ENCODE measurements at places on chromosomes 6 and 20.

DNA sequence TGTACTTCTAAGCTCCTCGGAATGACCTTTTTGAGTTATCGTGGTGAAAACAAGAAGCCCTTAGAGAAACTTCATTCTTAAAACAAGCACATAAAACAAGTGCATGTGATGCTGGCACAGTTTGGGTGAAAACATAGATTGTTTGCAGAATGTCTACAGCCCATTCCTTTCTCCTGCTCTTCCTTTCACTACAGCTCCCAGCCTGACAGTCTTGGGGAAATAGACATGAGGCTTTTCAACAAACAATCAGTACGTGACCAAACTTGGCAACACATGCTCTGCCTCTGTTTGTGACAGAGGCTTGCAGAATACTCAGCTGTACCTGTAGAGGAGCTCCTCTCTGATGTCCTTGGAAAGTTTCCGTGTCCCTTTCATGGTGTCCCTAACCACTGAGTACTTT is 321.6 kb downstream of the ZFAND3 start:
- no peak for DNase-seq

- no peak for DNase-seq
Observed at GRCh38 chr6:30613251-30614043, 3.6 kb downstream of the PPP1R10 start.

DNA sequence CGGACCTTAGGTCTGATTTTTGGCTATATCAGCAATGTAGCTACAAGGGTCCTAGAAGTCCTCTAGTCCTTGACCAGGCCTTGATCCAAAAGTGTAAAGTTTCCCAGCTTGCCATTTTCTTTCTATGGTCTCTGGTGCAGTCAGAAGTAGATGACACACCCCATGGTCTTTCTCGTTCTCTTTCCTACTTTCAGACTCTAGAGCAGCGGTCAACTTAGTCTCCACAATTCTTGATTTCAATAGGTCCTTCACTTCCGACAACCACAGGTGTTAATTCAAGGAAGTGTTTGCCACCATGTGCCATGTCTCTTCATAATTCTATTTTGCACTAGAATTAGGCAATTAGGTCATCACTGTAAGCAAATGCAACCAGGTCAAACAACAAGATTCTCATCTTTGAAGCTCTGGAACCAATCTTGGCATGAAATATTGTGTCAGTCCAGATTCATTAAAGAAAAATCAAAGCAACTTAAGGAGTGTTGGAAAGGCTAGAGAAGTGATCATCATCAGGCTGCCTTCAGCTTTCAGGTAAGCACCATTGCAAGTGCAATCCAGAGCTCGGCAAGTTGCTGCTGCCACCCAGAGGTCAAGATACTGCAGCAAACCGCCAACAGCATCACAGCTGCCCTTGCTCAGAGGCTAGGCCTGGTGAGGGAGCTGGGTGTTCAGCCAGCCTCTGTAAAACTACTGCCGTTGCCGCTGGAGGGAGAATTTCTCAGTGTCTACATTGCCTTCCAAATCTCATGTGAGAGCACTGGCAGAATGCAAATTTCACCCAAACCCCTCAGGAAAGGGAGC is 5.6 kb upstream of the SYNE1 start:
- peak; percentile 66 for DNase-seq

DNA sequence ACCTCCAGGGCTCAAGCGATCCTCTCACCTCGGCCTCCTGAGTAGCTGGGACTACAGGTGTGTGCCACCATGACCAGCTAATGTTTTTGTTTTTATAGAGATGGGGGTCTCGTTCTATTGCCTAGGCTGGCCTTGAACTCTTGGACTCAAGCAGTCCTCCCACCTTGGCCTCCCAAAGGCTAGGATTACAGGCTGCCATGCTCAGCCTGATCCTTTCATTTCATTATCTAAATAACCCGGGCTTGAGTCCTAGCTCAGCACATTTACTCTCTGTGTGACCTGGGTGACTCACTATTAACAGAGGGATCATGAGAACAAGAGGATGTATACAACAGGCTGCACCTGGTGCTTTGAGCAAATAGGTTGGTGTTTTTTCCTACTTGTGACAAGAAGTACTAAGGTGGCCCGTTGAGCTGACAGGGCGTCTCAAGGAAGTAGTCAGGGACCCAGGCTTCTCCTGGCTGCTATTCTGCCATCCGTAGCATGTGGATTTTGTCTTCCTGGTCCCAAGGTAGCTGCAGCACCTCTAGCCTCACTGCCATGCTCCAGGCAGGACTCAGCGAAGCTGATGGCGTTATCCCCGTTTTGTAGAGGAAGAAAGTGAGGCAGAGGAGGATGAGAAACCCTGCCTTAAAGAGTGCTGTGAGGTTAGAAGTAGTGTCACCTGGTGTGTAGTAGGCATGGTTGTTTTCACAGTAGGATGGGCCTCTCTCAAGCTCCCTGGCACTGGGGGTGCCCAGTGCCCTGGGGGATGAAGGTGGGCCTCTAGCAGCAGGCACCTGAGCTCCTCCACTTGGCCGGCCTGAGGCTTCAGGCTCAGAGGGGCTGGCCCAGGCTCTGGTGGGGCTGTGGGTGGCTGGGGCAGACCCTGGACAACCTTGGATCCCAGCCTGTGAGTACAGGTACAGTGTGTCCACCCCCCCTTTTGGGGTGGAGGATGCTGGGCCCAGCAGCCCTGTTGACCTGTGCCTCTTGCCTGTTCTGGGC is 62.4 kb downstream of the ADNP start:
- DNase-seq, result no peak

GRCh38 chr6:124714728-124715127 is 247.5 kb upstream of the RNF217 start:
- no peak for DNase-seq

GRCh38 chr20:12372557-12372956 is 454.9 kb downstream of the BTBD3 start:
- DNase-seq, result peak; percentile 97

DNA sequence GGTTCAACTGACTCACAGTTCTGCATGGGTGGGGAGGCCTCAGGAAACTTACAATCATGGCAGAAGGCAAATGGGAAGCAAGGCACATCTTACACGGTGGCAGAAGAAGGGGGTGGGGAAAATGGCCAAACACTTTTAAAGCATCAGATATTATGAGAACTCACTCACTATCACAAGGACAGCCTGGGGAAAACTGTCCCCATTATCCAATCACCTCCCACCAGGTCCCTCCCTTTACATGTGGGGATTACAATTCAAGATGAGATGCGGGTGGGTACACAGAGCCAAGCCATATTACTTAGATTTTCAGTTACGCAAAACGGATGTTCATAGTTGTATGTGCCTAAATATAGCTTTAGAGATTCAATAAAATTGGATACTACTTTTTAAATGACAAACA is 25.6 kb downstream of the CYP39A1 start:
- DNase-seq, result no peak

GRCh38 chr6:38248500-38249234 is 391.1 kb downstream of the BTBD9 start:
- peak; percentile 23 for DNase-seq

GRCh38 chr6:43521836-43522235 is 4.9 kb downstream of the POLR1C start:
- no peak for DNase-seq

DNA sequence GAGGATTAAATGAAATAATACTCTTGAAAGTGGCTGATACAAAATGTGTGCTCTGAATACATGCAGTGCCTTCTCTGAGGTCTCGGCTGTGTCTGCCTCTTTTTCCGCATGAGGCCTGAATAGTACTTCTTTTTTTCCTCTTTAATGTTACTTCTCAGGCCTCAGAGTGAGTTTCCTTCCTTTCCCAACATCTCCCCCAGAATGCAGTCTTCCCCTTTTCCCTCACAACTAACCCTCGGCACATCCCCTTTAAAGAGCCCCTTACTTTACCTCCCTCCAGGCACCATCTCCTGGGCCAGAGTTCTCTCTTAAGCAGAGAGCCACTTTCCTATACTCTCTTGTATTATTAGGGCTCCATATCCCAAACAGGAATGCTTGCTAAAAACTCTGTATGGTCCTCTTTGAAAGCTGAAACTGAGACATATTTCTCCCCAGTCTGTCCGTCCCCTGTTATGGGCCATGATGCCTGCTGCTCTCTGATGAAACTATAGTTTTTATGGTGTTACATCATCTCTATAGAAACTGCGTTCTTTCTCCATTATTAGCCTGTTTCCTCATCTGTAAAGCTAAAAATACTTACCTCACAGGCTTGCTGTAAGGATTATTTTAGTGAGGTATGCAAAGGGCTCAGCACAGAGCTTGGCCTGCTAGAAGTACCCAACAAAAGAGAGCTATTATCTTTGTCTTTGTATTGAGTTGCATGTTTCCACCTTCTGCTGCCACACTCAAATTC is 2.3 kb downstream of the PLAGL2 start:
- no peak for DNase-seq

- DNase-seq, result no peak
Observed at GRCh38 chr6:40419377-40419776, 167.8 kb downstream of the LRFN2 start.

DNA sequence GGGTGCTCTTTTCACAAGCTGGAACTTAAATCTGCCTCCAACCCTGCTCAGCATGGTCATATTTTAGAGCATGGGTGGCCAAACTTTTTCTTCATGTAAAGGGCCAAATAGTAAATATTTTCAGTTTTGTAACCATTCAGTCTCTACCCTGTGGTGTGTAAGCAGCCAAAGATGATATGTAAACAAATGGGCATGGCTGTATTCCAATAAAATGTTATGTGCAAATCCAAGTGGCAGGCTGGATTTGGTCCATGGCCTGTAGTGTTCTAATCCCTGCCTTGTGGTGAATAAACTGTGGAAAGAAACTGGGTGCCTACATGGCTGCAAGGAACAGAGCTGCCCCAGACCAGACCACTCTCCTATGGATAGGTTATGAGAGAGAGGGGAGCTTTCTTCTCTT is 32.7 kb downstream of the OGFRL1 start:
- DNase-seq, result no peak

DNA sequence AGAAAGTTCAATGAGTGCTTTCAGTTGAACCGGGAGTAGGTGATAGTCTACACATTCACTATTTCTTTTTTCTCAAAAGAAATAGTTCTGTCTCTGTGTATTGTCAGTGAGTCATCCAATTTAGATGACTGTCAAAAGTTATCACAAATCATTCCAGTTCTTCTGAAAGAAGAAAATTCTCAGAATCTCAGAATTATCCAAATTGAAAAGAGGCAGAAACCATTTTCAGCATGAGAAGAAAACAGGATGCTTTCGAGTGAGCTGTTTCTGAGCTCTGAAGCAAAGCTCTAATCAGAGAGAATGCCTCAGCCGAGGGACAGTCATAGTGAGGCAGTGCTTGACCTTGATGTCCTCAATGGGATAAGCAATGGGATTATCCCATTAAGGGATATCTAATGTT is 97.9 kb downstream of the HUS1B start:
- DNase-seq, result no peak

DNA sequence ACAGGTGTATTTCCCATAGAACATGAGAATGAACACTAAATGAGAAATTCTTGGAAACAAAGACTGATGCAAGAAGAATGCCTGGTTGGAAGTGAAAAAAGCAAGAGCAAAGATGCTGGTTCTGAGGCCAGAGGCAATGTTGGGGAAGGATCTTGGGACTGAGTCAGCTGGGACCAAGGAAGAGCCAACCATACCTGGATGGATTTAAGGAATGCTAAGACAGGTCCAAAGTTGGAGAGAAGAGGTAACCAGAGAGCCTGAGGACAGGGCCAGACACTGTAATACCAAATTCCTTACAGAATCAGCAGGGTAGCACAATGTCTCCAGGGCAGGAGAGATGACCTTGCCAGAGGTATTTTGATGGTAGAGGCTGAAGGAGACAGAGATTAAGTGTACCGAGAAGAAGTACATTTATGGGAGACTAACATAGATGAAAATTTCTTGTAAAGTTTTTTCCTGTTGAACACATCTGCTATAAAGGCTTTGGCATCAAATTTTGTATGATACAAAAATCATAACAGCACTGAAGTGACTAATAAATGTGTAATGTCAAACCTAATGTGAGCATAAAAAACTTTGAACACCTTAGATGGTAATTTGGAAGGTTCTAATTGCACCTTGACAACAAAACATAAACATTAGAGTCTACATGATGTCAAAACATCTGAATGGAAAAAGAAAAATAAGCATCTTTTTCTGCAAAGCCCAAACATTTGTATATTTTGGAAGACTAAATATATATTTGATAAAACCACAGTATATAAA is 221.7 kb upstream of the MARCKS start:
- DNase-seq, result no peak

DNA sequence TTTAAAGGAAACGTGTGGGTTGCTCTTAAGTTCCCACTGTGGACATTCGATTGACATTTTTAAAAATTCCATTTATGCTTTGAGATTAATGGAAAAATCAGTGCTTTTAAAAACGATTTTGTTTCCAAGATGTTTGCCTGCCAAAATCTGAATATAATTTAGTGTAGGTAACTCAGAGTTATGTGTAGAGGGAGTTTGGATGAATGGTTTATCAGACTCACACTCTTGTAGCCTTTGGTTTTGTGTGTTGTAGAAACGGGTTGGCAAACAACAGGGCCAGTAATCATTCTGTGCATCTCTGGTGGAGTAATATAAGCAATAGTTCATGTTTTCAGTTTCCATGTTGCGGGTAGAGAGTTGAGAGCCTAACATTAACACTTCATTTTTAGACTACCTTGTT is 140.6 kb downstream of the RPS12 start:
- DNase-seq, result no peak

DNA sequence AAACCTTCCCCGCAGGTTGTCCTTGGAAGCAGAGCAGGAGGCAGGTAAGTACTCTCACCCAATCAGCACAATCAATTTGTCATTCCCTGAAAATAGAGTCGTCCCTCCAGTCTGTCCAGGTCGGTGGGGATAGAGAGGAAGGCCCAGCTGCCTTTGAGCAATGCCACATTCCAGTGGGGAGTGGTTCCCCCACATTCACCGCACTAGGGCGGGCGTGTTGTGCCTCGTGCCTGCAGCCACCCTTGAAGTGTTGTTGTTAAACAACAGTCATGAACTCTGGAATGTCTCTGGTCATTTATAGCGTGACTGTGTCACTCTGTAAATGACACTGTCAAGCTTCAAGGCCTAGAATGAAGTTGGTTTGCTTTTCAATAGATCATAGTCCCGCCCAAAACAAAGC is 33.4 kb downstream of the PRDM1 start:
- no peak for DNase-seq

- no peak for DNase-seq
Observed at GRCh38 chr20:24605937-24606455, 136.6 kb downstream of the SYNDIG1 start.
